Occipital lobe (tissue), 3 donors: ENCODE measurements at places on chromosomes 6 and 20.

DNA sequence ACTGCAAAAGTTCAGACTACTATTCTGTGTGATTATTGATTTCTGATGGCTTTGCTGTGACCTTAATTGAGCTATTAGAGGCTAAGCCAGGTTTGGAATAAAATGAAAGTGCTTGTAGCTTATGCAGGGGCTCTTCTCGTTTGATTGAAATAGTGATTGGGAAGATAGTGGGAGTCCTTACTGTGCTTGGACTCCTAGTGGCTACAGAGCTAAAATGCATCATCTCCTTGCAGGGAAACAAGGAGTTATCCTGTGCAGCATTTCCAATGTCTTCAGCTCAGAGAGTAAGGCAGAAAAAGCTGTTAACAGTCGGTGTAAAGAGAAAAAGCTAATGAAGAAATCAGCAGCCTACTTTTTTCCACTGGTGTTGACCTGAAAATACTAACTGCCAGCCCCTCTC, 173.5 kb downstream of the SLC35F1 start:
- DNase-seq, result no peak

DNA sequence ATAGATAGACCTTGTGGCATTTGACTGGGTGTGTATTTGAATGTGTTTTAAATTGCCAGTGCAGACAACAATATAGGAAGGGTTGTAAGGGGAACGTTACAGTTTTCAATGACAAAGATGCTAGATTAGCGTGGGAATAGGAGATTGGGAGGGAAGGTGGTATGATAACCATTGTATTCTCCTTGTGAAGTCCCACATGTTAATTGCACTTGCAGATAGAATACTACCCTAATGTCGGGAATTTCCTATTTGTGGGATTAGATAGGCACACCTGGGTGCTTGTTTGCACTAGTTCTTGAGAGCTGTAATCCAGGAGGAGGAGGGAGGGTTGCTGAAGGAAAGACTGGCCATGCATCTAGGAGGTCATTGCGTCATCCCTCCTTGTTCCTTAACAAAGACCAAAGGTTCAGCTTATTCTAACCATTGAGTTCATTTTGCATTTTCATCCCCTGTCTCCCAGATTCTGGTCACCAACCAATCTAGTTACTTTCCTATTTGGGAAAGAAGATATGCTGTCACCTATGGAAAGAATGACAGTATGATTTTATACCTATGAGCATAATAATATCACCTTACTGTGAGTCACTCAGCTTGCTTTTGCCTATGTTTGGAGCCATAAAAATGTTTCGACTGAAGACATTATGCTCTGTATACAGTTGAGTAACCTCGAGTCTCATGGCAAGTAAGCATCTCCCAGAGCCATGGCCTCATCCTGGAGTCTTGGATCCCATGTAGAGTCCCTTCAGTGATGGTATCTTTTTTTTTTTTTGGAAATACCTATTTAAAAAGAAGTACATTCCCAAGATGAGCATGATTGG, 201.5 kb downstream of the DTNBP1 start:
- DNase-seq, result no peak

- DNase-seq, result no peak
Measured at GRCh38 chr6:41568202-41568584, 22.0 kb downstream of the FOXP4 start.

DNA sequence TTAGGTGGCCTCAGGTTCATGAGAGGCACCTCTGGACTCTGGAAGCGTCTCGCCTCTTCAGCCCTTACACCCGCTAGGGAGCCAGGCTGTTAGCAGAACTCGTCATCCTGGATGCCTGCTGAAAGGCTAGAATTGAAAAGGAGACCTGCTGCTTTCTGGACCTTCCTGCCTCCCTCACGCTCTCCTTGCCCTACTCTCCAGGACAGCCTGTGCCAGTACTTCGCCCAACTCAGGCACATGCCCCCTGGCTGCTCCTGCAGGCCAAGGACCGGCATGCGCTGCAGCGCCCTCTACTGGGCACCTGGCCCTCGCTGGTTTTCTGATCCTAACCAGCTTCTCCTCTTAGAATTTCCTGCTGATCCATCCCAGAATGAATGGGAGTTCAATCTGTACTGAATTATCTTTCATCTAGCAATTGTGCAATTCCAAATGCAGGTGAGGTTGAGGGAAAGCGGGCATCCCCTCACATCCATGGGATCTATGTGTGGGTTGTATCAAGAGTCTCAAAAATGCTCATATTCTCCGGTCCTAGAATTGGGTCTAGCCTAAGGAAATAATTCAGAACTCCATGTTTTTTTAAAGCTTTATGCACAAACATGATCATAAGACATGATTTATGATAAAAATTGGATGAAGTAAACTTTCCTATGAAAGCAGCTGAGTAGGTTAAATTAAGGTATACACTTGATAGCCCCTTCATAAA, 78.0 kb downstream of the PTPN1 start:
- DNase-seq, result peak; percentile 31

DNA sequence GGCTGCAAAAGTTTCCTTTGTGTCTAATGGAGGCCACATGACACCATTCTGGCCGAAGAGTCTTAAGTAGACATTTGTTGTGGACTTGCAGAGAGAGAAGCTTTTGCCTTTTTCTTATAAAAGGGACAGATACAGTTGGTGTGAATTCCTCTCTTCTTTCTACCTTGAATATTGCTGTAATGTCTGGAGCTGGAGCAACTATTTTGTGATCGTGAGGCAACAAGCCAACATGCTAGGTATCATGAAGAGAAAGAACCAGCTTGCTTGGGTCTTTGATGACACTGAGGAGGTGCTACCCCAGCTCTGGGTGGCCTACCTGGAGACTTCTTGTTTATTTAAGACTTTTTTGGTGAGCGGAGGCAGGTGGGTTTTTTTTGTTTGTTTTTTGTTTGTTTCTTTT, 16.3 kb upstream of the SYNJ2 start:
- DNase-seq, result no peak
